Ascending aorta (tissue), 2 donors: ENCODE measurements at places on chromosomes 1 and 21. TPM values are rescaled to one million over a fixed set of nuclear protein-coding genes. Genes with fewer than 3 reads are reported as not detected.

- no peak for DNase-seq
These were observed 4.5 kb downstream of the RPS6KA1 start for GRCh38 chr1:26533951-26534509.

DNA sequence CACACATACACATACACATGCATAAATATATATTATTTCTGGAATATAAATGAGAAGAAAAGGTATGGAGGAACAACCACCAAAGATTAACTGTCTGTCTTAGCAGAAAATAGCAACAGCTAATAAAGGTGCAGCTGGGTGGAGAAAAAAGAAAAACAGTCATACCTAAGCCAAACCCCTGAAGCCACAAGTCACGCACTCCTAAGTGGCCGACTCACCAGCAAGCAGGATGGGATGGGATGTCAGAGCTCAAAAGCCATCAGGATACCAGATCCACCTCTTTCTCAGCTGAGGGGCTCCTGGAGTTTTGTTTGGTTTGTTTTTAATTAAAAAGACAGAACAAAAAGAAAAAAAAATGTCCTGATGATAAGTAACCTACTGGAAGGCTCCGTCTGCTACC lies 64.7 kb upstream of the HIVEP3 start:
- no peak for DNase-seq

- DNase-seq, result no peak
These were observed 560.8 kb downstream of the NEGR1 start for GRCh38 chr1:71721532-71721931.

- DNase-seq, result no peak
These were observed 108.0 kb downstream of the PGBD5 start for GRCh38 chr1:230317823-230318819.

GRCh38 chr1:86233403-86233802 lies 76.8 kb upstream of the COL24A1 start:
- DNase-seq, result no peak

The SAMSN1 gene
- total RNA-seq, result 6.1 TPM

DNA sequence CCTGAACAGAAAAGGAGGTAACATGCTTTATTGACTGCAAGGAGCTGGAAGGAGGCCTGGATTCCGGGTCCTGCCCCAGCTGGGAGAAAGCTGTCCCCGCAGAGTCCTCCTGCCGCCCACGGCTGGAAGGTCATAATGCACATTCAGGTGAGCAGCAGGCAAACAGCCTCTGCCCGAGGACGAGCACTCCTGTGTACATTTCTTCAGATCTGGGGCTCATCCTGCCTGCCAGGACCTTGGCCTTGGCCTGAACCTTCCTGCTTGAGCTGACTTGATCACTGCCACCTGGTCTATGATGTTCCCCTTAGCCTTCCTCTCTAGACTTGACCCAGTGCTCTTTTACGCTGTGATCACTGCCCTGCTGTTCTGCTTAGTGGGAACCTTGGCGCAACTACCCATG lies 17.9 kb upstream of the ZNF436 start:
- no peak for DNase-seq

GRCh38 chr1:42793824-42794223 lies 9.0 kb downstream of the TMEM269 start:
- DNase-seq, result no peak
